Activated T-cell treated with anti-CD3 and anti-CD28 coated beads, Interleukin-2, amount 50 U/mL, for 24 hours (primary cell): ENCODE measurements at places on chromosomes 2 and 18.
A peak's percentile ranks its signal among the peaks of the same experiment; 100 is the strongest.

- H3K4me3 ChIP-seq = no peak overlapping the region
- H3K27ac ChIP-seq = no peak overlapping the region
- no peaks in the 10 kb centered on the region for H3K4me1 ChIP-seq
- no peaks in the 10 kb centered on the region for H3K27me3 ChIP-seq
These were observed 280.9 kb upstream of the TCF4 start for GRCh38 chr18:55868909-55869308.

DNA sequence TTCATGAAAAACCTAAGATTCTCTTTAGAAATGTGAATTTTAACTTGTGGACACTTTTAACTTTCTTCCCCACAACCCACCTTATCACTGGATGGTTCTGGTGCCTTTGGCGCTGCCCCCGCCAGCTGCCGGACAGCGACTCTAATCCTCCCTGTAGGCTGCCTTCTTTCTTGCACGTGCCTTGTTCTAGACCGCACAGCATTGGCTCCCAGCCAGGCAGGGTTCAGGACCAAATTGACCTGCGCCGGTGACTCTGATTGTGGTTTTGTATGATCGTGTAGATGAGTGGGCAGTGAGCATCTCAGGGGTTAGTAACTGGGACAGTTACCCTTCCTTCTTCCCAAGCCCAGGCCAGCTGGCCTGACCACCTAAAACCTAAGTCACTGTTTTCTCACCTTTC, 106.8 kb downstream of the ASAP2 start:
- no peak overlapping the region for H3K4me3 ChIP-seq
- H3K36me3 ChIP-seq = no peaks in the 10 kb centered on the region
- DNase-seq = no peak
- no peak overlapping the region for H3K27ac ChIP-seq

DNA sequence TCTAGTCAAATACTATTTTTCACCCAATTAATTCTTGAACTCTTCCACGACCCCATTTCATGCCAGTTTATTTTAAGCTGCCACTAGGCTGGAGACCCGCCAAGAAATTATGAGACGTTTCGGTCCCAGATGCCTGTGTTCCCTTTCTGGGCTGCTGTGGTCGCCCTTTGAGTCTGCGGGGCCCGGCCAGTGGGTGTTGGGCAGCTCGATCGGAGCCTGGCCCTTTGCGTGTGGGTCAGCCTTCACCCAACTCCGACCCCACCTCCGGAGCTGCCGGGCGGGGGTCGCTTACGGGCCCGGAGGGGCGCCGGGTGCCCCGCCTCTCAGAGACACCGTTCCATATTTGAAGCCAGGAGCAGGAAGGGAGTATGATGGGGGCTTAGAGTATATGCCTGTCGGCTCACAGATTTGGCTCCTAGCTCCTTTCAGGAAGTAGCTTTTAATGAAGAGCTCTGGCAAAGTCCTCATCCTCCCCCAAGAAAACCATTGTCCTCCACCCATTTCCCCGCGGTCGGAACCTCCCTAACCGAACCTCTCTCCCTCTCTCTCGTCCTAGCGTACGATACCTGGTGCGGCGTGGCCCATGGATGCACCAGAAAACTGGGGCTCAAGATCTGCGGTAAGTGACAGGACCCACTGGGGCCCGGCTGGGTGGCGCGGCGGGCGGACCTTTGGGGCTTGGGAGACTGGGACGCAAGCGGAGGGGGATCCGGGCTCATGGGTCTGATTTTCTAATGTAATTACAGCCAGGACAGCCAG, 5.0 kb downstream of the GAD1 start:
- H3K4me1 ChIP-seq = peaks cover 49% of the 10 kb centered on the region
- peak; percentile 39 for DNase-seq
- H3K4me3 ChIP-seq = peak overlapping the region; percentile 50
- H3K27ac ChIP-seq = no peak overlapping the region
- H3K36me3 ChIP-seq = no peaks in the 10 kb centered on the region

GRCh38 chr2:238138331-238139195, at the start of gene KLHL30:
KLHL30 (plus strand) TSS chr2:238138668; CDS start chr2:238140755, 2,087 bp downstream.
- no peak within 1 kb of the TSS for H3K27ac ChIP-seq
- H3K36me3 ChIP-seq = no peaks in the 10 kb centered on the region
- H3K27me3 ChIP-seq = no peaks in the 10 kb centered on the region
